ENCODE measurements at places on chromosomes 12 and 14.

- DNase-seq = no peak
Measured at GRCh38 chr12:92299344-92299743, 153.7 kb upstream of the BTG1 start.

DNA sequence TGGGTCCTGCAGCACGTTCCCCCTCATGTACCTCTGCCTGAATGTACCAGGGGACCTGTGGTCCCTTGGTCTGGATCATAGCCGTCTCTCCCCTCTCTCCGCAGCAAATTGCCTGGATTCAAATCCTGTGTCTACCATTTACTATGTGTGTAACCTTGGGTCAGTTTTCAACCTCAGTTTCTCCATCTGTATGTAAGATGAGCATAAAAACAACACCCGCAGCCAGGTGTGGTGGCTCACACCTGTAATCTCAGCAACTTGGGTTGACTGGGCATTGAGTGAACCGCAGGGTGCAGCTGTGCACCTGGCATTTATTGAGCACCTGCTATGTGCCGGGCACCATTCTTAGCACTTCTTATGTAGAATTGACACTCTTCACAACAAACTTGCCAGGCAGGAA is 14.1 kb downstream of the CYP46A1 start:
- no peak for DNase-seq

DNA sequence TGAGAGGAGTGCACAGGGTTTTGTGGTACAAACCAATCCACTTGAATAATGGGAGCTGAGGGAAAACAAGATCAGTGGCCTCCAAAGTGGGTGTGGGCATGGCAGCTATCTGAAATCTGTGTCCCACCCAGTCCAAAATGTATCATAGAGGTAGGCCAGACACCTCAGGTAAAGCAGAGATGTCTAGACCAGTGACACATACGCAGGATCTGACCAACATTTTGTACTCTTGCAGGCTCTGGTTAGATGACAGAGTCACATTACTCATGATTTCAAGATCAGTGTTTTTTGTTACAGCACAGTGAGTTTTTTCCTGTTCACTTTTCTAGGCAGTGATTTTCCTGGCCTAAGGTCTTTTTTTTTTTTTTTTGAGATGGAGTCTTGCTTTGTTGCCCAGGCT is 211.8 kb downstream of the PCNX1 start:
- DNase-seq = peak; percentile 84

DNA sequence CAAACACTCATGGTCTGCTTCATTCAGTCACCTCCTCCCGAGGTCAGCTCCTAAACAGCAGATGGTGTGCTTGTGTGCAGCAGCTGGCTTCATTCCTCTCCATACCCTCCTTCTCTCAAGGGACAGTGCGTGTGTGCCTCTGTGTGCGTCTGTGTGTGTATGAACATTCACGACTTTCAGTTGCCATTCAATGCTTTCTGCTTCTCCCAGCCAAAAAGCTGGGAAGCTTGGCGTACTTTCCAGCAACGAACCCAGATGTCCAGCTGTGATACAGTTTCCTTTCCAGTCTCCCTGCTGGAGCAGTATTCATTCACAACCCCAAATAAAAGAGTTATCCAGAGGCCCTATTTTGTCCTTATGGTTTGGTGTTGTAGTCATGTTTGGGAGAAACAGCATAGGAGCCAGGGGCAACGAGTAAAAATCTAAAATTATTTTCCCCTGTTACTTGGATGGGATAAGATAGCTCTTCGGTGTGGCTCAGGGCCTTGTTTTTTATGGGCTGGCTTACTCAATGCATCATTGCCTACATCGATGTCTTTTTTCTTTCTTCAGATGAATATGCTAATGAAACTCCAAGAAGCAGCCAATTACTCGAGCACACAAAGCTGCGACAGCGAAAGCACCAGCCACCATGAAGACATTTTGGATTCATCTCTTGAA is 379.3 kb downstream of the NAV3 start:
- DNase-seq = no peak

GRCh38 chr14:35940291-35940690 is 114.2 kb downstream of the BRMS1L start:
- no peak for DNase-seq
